Mesenteric fat pad (tissue), 1 donor: ENCODE measurements at places on chromosomes 3 and 15. TPM values are rescaled to one million over a fixed set of nuclear protein-coding genes. Genes with fewer than 3 reads are reported as not detected.

GRCh38 chr3:43728947-43729346 lies 38.2 kb downstream of the ABHD5 start:
- no peak for DNase-seq

DNA sequence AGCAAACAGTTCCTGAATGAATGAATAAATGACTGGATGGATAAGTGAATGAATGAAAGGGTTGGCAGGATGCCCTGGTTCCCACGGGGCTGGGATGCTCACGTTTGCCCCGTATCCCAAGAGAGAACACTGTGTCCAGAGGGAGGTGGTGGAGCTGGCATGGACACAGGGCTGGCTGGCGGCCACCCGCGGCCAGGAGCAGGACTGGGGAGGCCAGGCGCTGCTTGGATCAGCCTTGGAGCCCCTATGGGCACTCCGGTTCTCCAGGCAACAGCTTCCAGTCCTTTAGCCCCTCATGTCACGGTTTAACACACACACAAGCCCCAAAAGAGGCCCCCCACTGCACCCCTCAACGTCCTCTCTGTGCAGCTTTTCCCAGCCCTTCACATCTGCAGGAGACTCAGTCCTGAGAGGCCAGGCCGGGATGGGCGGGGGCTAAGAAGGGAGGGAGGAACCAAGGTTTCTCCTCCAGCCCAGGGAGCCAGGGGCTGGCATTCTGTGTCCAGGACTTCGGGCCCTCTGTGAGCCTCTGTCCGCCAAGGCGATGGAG lies 86.0 kb upstream of the ALDH1L1 start:
- DNase-seq, result no peak

Gene FAN1
- total RNA-seq, result 6.3 TPM

Gene ANKUB1
- not detected for total RNA-seq

Gene SERINC4
- total RNA-seq, result 0.22 TPM

Gene EOMES
- total RNA-seq, result 0.42 TPM

GRCh38 chr3:156551261-156551660 lies 3.7 kb downstream of the SSR3 start:
- no peak for DNase-seq

DNA sequence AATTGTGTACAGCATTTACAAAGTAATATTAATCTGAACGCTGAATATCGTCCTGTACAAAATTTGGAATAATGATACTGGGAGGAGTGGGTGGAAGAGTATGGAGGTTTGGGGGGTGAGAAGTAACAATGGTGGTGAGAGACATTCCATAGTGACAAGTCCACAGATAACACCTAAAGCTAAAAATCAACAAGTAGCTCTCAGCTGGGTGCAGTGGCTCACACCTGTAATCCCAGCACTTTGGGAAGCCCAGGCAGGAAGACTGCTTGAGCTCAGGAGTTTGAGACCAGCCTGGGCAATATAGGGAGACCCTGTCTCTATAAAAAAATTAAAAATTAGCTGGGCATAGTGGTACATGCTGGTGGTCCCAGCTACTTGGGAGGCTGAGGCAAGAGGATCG lies 5.1 kb downstream of the MRPS25 start:
- DNase-seq, result no peak

DNA sequence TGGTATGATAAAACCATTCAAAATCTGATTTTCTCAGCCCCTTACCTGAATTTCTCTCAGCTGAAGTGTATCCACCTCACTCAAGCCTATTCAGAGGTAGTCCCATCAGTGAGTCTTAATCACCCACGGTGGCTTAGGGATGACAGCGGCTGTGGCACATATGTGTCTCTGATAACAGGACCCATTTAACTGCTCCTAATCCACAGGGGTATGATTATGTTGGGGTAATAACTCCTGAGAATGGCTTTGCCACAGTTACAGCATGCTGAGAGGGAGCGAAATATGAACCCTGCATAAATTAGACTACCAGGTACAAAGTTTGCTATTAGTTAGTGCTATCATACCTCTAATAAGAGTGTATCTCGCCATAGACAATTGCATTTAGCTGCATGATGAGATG lies 10.6 kb downstream of the CLRN1 start:
- no peak for DNase-seq

DNA sequence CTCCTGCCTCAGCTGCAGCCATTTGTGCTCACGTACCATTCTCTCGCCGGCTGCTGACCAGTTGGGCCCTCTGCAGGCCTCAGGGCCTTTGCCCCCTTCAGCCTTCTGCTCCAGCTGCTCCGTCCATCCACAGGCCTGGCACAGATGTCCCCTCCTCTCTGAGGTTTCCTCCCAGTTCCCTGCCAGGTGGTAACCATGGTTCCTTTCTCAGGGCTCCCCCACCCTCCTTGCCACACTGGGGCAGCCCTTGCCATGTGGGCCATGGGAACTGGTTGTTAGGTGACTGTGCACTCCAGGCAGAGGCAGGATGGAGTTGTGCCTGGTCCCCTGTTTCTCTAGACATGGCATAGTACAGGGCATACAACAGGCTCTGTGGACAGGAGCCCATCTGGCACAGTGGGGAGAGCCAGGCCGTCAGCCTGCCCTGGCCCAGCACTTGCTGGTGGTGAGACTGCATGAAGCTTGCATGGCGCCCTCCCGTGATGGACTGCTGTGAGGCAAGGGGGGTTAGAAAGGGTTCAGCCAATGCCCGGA lies 148.9 kb downstream of the DNAJB8 start:
- DNase-seq, result peak; percentile 77
